Activated T-helper 17 cell treated with anti-CD3 and anti-CD28 coated beads, Interleukin-2, amount 50 U/mL, for 72 hours (primary cell): ENCODE measurements at places on chromosomes 6 and 20.

DNA sequence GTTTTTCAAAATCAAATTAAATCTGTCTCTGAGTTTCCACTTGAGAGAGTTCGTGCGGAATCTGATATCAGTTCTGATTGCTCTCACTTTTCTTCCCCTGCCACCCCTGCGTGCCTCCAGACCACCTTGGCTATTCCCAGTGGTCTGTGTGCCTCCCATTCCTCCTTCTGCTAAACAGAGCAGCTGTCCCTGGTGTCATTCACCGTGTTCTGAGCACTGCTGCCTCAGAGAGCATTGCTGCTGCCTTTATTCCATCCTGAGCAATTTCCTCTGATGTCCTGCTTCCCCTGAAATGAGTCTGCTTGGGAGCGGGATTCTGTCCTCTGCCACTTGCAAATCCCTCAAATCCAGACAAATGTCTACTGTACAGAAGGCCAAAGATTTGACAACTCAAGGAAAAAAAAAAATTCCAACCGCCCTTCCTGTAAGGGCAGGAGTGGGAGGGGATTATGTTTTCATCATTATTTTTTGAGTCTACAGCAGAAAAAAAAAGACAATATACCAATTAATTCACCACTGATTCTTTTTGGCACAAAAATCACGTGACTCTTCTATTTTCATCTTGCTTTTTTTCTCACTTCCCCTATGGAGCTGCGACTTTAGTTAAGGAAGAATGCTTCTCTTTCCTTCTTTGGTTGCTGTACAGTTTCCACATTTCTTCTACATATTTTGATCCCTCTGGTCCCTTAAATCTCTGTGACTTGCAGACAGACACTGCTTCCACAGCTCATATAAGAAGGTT, 833.0 kb downstream of the EPHA7 start:
- ATAC-seq, result no peak

GRCh38 chr6:132952031-132952867, 137.9 kb downstream of the RPS12 start:
- no peak for ATAC-seq

- peak; percentile 64 for ATAC-seq
Observed at GRCh38 chr6:14857501-14857900, 388.4 kb upstream of the JARID2 start.

GRCh38 chr20:14259689-14260088, 77.7 kb downstream of the FLRT3 start:
- no peak for ATAC-seq

GRCh38 chr20:7195704-7196103, 428.2 kb downstream of the BMP2 start:
- ATAC-seq, result no peak

DNA sequence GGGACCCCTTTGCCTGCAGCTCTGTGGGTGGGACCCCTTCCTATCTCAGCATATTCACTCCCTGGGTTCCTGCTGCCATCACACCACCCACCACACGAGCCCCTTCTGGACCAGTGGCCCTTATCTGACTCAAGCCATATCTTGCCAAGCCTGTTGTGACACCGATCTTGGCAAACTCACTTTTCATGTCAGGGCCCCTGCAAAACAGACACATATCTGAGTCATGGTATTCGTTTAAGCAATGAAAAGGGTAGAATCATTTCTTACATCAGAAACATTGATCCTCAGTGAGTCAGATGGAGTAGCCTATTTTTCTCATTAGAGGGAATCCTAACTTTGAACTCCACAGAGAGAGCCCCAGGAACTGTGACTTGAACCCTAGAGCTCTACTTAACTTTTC, 10.6 kb downstream of the RAET1E start:
- no peak for ATAC-seq

DNA sequence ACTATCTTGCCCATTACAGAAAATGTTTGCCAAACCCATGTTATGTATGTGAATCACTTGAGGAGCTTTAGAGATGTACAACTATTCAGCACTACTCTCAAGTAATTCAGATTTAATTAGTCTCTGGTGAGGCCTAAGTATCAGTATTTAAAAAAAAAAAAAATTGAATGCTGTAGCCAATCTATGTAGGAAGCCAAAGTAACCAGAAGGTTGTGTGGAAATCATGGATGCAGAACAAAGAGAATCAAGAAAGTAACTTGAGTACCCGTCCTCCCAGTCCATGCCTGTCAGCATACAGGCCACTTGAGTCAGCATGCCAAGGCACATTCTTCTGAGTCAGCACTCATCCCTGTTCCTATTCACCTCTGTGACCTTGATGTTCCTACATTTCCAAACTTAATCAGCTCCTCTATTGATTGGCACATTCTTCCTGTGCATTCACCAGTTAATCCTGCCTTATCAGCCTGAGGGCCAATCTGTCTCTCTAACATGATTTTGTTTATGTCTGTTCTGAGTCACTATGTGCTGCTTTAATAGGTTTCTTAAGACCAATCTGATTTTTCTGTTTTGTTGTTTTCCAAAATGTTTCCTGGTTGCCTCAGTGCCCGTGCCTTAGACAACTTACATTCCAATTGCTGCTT, 165.6 kb downstream of the KCNQ5 start:
- ATAC-seq, result no peak

- no peak for ATAC-seq
Observed at GRCh38 chr6:170523256-170524171, 29.6 kb downstream of the PSMB1 start.

- ATAC-seq, result no peak
Observed at GRCh38 chr6:166318227-166318626, 10.0 kb upstream of the PRR18 start.

- no peak for ATAC-seq
Observed at GRCh38 chr6:20192625-20193024, 19.6 kb downstream of the MBOAT1 start.

DNA sequence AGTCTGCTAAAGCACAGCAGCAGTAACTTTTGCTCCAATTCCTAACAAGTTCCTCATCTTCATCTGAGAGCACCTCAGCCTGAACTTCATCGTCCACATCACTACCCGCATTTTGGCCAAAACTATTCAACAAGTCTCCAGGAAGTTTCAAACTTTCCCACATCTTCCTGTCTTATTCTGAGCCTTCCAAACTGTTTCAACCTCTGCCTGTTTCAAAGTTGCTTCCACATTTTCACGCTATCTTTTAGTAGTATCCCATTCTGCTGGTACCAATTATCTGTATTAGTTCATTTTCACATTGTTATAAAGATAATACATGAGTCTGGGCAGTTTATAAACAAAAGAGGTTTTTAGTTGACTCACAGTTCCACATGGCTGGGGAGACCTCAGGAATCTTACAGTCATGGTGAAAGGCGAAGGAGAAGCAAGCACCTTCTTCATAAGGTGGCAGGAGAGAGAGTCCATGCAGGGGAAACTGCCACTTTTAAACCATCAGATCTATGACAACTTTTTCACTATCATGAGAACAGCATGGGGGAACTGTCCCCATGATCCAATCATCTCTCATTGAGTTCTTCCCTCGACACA, 99.4 kb upstream of the GRIK2 start:
- no peak for ATAC-seq

GRCh38 chr6:122161136-122161535, 238.3 kb upstream of the HSF2 start:
- ATAC-seq, result no peak

DNA sequence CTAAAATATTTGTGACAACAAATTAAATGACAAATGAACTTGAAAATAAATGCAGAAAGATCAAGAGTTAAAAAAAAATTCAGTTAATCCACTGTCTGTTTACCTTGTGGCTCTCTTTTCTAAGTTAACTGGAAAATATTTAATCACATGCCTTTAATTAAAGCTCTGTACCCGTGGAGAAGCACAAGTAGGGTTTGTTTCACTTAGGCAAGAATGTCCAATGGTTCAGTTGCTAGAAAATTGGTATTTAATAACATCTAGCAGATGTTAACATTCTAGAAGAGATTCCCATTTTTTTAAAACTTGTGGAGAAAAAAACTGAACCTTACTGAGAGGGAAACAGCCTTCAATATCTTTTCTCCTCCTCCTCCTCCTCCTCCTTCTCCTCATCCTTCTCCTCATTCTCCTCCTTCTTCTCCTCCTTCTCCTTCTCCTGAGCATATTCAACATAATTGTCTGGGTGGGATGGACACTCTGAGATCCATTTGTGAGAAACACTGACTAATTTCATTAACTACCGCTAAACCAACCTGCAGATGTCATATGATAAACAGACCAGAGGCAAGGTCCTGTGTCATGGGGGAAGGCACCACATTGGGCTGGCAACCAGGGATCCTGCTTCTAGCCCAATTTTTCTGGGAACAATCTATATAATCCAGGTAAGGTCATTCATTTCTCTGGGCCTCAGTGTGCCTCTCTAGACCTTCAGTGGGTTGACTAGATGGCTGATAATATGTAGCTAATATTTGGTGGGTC, 44.1 kb upstream of the AKIRIN2 start:
- ATAC-seq, result no peak

GRCh38 chr6:162123797-162124196, 603.8 kb downstream of the PRKN start:
- ATAC-seq, result no peak

- ATAC-seq, result no peak
Observed at GRCh38 chr6:119090256-119090655, 11.8 kb upstream of the FAM184A start.

GRCh38 chr6:301526-301925, 9.2 kb downstream of the DUSP22 start:
- ATAC-seq, result no peak

DNA sequence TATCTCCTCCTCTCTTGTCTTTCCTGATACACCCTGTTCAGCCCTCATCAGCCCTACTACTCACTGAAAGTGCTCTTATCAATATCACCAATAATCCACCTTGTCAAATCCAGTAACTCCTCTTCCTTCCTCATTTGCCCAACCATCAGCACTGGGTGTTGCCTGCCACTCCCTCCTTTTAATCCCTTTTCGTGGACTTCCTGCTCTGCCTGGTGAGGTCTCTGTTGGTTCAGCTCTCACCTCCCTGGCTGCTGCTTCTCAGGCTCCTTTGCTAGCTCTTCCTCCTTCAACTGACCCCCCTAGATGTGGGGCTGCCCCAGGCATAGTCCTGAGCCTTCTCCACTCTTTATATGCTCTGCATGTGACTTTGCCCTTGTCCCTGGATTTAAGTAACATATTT, 92.5 kb downstream of the PREP start:
- ATAC-seq, result no peak

DNA sequence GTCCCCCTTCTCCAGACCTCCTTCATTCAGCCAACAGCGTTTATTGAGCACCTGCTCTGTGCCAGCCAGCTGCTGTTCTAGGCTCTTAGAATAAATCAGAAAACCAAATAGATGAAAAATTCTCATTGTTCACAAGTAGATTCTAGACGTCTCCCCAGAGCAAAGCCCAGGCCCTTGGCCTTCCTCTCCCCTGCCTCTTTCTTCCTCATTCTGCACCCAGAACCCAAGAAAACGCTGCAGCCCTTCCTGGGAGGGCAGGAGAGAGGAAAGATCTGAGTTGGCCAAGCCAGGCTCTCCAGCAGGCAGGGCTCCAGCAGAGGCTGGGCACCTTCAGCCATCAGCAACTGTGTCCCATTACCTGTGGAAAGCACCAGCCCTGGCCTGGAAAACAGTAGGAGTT, 12.0 kb upstream of the BPI start:
- no peak for ATAC-seq

DNA sequence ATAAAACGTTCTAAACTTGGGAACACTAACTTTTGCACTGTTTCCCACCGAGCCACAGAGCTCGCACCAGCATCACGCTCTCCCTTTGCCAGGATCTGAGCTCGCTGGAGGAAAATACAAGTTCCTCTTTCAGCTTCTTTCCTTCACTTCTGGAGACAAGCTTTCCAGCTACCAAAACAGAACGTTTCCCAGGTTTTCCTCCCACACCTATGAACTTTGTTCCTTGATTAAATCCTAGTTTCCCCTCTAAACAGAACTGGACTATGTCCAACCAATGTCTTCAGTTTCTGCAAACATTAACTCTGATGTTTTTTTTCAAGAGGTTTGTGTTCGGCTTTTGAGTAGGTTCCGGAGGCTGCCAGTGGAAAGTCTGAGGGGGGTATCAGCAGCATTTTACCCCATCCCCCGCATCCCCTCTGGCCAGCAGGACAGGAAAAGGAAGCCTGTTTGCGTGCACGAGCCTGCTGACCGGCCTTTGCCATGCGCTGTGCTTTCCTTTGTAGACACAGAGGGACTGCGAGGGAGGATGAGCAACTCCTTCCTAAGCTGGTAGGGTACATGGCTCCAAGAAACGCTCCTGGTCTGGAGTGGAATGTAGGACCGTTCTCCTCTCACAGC, 135.5 kb downstream of the LY86 start:
- peak; percentile 24 for ATAC-seq

- no peak for ATAC-seq
Observed at GRCh38 chr6:18613319-18613925, 226.3 kb downstream of the RNF144B start.

DNA sequence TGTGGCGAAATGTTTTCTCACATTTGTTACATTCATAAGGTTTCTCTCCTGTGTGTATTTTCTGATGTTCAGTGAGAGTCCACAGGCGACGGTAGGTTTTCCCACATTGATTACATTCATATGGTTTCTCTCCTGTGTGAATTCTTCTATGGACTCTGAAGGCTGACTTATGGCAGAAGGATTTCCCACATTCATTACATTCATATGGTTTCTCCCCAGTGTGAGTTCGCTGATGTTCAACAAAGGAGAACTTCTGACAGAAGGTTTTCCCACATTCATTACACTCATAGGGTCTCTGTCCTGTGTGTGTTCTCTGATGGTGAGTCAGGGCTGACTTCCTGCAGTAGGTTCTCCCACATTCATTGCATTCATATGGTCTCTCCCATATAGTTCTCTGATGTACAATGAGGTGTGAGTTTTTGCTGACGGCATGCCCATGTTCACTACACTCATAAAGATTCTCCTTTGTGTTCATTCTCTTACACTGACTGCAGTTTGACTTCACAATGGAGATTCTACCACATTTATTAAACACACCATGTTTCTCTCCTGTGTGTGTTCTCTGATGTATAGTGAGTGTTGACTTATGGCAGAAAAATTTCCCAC, 11.9 kb downstream of the ZNF334 start:
- no peak for ATAC-seq

- ATAC-seq, result no peak
Observed at GRCh38 chr20:60250251-60250650, 292.0 kb downstream of the CDH26 start.

GRCh38 chr6:32198345-32198696, 5.9 kb upstream of the GPSM3 start:
- ATAC-seq, result no peak

DNA sequence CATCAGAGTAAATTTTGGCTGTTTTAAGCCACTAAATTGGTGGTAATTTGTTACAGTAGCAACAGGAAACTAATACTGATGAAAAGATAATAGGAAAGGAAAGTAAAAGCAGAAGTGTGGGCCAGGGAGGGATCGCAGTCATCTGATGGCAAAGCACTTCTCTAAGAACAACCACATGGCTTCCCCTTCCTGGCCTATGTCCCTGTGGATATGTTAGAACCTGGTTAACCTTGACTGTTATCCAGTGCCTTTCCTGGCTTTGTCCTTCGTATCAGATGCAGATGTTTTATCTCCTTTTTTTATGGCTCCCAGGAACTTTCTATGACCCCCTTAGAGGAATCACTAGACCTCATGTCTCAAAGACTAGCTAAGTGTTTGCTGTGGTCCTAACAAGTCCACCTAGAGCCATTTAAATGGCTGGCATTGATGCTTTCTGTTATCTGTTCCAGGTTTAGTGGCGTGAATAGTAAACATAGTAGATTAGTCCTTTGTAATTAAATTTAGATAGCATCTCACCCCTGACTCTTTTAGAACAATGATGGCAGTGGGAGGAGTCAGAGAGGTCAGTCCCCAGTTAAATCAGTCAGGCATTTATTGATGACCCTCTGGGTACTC, 79.2 kb upstream of the PHACTR2 start:
- ATAC-seq, result peak; percentile 44
